ENCODE measurements at places on chromosomes 3 and 15.

DNA sequence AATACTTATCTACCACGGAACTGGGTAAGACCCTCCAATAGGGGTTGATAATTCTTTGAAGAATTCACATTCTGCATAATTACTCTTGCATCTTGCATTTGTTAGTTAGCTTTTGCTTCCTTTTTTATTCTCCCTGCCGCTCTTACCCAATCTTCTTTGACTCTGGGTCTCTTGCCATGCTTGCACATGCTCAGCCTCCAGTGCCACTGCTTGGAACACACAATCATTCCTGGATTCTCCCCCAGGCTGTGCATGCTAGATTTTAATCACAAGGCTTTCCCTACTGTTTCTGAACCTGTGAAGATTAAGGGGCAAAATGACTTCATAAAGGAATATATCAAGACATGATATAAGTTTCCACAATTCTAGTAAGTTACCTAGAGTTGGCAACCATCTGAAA, 133.1 kb downstream of the IL1RAP start:
- no peak for DNase-seq

GRCh38 chr3:140898340-140899180, 43.1 kb upstream of the SLC25A36 start:
- DNase-seq = peak; percentile 45

- DNase-seq = peak; percentile 51
These were observed 37.7 kb upstream of the PARP14 start for GRCh38 chr3:122642935-122643334.

DNA sequence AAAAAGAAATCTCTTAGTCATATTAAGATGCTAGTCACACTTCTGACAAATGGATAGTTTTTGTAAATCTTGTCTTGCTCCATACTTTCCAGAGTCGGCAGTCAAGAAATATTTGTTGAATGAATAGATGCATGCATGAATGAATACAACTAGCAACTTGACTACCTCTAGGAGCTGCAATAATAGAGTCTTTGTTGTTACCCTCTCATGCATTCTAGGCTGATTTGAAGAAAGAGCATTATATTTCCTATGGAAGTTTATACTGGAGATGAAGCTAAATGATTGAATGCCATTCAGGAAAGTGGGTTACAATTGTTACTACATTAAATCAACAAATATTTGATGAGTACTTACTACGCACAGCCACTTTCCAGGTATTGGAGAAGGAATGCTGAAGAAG, 18.1 kb upstream of the TRAT1 start:
- DNase-seq = no peak

DNA sequence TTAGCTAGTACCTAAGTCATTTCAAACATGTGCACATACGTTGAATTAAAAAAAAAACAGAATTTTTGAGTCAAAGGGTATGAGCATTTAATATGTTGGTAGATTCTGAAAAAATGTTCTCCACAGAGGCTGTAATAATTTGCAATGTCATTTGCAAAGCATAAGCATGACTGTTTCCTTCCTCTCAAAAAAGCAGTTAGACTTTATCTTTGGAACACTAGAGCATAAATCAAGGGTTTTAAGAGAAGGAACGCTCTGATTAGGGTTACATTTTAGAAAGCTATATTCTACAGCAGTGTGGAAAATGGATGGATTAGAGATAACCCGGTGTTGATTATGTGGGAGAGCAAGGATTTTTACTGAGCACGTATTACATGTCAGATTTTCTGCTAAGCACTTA, 193.7 kb downstream of the WDR72 start:
- no peak for DNase-seq

- no peak for DNase-seq
These were observed 510.8 kb upstream of the MCTP2 start for GRCh38 chr15:93720607-93721006.

- no peak for DNase-seq
These were observed 87.0 kb upstream of the IGF1R start for GRCh38 chr15:98561169-98561941.

GRCh38 chr3:105537371-105538080, 170.8 kb downstream of the ALCAM start:
- no peak for DNase-seq

GRCh38 chr3:100158918-100159330, 44.6 kb upstream of the FILIP1L start:
- no peak for DNase-seq

- no peak for DNase-seq
These were observed 517 bp downstream of the FBN1 start for GRCh38 chr15:48644827-48645557.

GRCh38 chr3:180612364-180612763, 10.4 kb downstream of the TTC14 start:
- no peak for DNase-seq

DNA sequence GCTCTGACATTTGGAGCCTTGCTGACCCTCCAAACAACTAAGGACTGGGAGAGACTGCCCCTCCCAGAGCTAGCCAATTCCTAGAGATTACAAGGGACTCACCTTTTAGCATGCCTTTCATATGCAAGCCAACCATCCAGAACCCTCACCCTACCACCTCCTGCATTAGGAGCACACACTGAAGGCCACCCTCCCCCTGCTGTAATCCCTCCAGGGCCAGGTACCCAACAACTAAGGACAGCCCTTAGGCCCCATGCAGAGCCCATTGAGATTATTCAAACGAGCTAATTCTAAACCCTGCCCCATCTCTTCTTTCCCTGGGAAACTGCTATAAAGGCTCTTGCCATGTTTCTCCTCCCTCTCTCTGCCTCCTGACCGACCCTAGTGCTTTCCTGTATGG, 352.6 kb downstream of the ERC2 start:
- DNase-seq = no peak

DNA sequence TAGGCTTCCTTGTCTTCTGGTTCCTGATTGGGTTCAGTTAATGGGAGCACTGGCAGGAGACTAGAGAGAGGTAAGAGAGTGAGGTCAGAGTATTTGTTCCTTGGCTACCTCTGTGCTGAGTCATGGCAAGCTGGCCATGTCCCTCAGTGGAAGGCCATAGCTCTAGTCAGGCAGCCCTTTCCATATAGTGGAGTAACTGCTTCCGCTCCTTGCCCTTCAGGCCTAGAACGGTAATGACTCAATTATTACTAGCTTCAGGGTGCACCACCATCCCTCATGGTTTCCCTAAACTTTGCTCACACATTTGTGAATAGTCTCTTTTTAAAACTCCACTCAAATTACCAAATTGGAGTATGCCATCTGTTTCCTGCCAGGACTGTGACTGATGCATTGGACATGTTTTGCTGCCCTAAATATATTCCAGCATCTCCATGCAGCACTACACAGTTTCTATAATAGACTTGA, 10.5 kb upstream of the ANO10 start:
- no peak for DNase-seq

DNA sequence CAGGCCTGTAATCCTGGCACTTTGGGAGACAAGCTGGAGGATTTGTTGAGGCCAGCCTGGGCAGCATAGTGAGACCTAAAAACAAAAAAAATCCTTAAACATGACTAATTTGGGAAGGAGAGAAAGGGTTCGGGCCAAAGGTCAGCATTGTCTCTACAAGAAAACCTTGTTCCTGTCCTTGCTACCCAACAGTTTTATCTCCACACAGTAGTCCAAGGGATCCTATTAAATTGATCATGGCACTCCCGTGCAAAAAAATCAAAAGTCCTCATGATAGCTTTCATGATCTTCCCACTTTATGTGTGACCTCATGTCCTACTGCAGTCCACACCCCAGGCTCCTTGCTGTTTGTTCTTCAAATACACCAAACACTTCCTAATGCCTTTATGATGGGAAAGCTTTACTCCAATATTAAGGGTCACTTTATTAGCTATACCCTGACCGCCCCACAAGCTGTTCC, 4.2 kb downstream of the RPL15 start:
- no peak for DNase-seq

- DNase-seq = no peak
These were observed 21.1 kb upstream of the CMTM8 start for GRCh38 chr3:32217339-32217738.

DNA sequence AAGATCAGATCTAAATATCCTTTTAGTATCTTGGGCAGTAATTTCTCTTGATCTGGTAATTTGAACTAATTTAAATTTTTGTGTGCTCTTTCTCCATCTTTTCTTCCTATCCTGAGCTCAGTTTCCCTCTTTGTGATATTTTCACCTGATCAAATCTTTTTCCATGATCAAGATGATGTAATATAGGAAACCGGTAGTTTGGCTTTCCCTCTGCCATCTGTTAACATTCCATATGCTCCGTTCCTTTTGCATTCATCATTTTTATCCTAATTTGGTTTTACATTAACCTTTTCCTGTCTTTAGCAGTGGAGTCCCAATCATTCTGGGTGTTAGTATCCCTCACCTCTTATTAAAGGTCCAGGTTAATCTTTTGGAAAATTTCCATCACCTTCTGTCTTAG, 5.9 kb upstream of the ABHD6 start:
- DNase-seq = no peak

GRCh38 chr3:5194801-5195509, 7.4 kb downstream of the EDEM1 start:
- DNase-seq = peak; percentile 71

DNA sequence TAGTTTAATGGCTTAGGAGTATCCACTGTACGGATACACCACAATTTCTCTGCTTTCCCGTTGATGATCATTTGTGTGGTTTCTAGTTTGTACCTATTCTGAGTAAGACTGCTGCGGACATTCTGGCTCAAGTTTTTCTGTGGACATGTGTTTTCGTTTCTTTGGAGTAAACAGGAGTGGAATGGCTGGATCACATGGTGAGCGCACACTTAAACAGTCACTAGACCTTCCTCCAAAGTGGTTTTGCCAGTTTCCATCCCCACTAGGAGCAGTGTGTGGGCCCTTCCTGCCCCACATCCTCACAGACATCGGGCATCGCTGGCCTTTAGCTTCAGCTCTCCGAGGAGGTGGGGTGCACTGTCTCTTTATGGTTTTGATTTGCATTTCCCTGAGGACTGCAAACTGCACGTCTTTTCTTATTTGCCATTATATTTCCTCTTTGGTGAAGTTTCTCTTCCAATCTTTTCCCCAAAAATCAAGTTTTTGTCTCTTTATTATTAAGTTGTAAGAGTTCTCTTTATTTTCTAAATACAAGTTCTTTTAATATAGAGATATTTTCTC, 94.1 kb downstream of the VGLL4 start:
- DNase-seq = no peak

DNA sequence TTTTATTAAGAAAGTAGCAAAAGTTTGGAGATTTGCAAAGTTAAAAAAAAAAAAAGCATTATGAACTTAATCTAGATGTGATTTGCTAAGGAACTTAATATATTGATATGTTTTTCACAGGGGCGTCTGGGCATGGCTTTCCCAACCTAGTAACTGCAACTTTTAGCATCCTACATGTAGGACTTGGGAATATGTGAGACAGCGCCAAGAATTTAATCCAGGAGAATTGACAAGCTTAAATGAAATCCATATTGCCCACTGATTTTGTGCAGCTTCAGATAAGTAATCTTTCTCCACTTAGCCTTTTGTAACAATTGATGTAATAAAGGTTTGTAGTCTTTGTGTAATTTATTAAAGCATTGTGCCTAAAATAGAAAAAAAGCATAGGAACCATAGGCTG, 982 bp upstream of the GABPB1 start:
- DNase-seq = no peak

Data from CD4-positive, alpha-beta T cell treated with Interleukin-2 at 100 ng/mL for 4 hours (primary cell).